Inflammatory macrophage treated with lipopolysaccharide for 1 hour (primary cell): ENCODE measurements at places on chromosomes 12 and 14.

DNA sequence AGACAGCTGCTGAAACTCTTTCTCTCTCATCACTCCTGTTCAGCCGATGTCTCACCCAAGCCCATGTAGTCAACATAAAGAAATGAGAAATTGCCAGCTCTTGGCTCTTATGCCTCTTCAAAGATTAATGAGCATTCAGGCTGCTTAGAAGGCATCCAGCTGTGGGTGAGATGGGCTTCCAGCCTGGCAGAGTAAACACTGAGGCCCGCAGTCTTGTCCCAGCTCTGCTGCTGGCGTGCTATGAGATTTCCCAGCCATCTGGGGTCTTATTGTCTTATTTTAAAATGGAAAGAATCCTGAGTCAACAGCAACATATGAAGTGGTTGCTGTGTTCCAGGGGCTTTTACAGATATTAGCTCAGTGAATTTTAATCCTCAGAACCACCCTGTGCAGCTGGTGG, 12.6 kb downstream of the RXYLT1 start:
- DNase-seq, result no peak

- peak; percentile 86 for DNase-seq
These were observed 2.9 kb upstream of the ZFP36L1 start for GRCh38 chr14:68795597-68796417.

DNA sequence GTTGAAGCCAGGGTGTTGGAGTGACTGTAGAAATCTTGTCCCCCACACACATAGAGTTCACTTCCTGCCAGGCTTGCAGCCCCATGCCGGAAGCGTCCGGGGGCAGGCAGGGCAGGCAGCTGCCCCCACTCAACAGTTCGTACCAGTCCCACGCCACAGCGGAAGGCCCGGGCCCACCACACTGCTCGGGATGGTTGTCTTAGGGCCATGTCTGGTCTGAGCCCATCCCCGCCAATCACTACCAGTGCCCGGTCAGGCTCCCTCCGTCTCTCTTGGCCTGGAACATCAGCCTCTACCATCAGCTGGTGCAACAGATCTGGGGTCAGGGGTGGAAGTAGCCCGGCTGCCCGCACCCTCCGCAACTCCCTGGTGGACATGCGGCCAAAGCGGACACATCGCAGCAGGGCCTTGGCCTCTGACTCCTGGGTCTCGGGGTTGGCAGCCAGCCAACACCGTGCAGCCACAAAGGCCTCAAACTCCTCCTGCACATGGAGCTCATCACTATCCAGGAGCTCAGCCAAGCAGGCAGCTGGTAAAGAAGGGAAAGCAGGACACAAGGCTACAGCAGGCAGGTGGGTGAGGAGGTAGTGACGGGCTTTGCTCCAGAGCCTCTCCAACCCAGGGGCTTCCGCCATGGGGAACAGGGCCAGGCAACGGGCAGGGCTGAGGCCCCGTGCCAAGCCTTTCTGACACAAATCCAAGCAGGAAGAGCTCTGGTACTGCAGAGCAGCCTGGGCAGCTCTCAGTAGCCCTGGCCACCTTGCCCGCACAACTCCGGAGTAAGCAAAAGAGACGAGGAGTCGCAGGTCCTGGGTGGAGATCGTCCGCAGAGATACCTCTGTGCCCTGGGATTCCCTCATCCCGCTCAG, 5.9 kb downstream of the KLHL33 start:
- DNase-seq, result no peak

DNA sequence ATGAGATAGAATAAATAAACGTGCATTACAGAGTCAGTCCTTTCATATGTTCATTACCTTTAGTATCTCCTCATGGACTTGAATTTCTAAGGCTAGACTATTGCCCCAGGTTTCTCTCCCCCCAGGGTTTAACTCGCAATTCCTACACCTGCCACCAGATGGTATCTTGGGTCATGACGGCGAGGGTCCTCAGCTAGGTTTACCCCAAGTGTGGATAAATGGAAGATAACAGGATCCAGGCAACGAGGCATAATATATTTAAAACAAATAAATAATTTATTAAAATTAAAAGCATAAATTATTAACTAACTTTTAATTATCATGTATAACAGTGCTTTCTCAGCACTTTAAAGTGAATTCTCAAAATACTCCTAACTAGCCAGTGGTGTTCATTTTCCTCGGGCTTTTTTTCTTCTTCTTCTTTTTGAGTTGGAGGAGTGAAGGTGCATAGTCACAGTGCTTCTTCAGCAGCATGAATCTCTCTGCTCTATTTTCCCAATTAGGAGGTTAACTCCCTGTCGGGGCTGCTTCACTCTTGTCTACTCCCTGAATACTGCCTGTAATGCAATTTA, 243.5 kb upstream of the CAND1 start:
- no peak for DNase-seq

- DNase-seq, result no peak
These were observed 44.4 kb downstream of the AEBP2 start for GRCh38 chr12:19483727-19484126.

GRCh38 chr12:71840231-71840847, 780 bp downstream of the TBC1D15 start:
- DNase-seq, result peak; percentile 43

DNA sequence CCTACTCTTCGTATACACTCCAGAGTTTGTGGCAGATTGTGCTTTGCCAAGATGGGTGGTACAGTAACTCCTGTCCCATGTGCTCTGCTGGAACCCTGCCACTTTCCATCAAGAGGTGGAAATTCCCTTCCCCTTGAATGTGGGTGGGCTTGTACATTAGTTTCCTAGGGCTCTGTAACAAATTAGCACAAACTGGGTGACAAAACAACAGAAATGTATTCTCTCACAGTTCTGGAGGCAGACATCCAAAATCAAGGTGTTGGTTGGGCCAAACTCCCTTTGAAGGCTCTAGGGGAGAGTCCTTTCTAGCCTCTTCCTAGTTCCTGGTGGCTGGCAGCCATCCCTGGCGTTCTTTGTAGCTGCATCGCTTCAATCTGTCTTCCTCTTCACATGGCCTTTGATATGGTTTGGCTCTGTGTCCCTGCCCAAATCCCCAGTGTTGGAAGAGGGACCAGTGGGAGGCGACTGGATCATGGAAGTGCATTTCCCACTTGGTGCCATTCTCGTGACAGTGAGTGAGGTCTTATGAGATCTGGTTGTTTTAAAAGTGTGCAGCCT, 117.5 kb downstream of the VRK1 start:
- no peak for DNase-seq

- no peak for DNase-seq
These were observed 161.7 kb downstream of the ALX1 start for GRCh38 chr12:85441741-85442140.

DNA sequence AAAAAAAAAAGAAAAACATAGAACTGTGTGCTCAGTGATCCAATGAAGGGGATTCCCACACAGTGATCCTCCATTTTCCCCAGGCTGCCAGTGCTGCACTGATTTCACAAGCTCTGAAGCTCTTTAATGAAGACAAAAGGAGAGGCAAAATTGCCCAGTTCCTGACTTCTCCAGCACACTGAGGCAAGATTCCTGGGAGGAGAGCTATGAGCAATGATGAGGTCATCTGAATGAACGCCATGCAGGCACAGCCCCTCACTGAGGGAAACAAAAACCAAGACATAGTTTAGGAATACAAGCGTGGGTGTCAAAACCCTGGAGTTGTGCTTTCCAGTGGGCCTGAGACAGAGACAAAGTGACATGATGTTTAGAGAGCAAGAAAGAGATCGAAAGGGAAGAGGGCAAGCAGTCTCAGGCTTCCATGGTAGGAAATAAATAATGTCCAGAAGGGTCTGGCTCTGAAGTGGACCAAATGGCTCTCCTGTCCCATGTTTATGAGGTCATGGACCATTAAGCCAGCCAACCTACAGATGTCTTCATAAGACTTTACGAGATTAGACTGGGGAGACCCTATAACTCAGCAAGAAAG, 40.9 kb upstream of the SMUG1 start:
- peak; percentile 71 for DNase-seq

GRCh38 chr12:101680240-101680639, 17.2 kb upstream of the CHPT1 start:
- no peak for DNase-seq

DNA sequence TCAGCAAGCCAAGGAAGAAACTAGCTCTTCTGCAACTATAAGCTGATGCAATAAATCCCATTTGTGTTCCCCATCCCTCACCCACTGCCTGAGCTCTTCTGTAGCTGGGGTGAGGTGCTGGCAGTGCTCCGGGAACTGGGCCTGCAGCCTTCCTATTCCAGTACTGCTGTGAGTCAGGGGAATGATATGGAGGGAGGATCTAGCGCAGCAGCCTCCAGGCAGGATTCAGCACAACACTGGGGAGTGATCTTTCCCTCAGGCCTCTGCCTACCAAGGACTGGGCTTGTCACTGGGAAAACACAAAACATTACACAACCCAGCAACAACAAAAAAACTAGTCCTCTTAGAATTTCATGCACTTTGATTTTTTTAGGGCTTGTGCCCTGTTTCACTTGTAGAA, 58.7 kb downstream of the ST8SIA1 start:
- DNase-seq, result no peak

DNA sequence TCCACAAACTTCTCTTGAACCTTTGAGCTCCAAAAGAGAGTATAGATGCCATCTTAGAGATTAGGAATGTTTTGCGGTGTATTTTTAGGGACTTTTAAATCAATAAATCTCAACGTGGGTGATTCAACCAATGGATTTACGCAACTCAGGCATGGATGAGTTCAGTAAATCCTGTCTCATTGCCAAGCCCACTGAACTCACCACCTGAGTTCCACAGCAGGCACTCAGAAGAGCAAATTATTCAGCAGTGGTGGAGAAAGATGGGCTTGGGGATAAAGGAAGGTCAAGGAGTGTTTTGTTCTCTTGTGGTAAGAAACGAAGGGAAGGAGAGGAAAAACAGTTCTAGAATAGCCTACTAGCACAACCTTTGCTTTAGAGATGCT, 68.7 kb upstream of the HMGA2 start:
- DNase-seq, result no peak

- DNase-seq, result peak; percentile 41
These were observed 9.8 kb downstream of the CCER1 start for GRCh38 chr12:90945070-90945649.

- DNase-seq, result no peak
These were observed 219.1 kb upstream of the NPAS3 start for GRCh38 chr14:32719601-32720000.

GRCh38 chr14:54306806-54307205, 90.0 kb upstream of the CDKN3 start:
- no peak for DNase-seq

- no peak for DNase-seq
These were observed 62.2 kb downstream of the RFX4 start for GRCh38 chr12:106645074-106645421.

DNA sequence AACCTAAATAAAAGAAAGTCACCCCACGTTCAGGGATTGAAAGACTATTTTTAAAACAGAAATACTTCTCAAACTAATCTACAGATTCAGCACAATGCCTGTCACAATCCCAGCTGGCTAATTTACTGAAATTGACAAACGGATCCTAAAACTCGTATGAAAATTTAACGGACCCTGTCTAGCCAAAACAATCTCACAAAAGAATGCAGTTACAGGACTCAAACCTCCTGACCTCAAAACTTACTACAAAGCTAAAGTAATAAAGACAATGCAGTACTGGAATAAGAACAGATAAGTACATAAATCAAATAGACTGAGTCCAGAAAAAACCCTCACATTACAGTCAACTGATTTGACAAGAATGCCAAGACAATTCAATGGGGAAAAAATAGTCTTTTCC, 48.8 kb downstream of the IPO8 start:
- DNase-seq, result no peak

GRCh38 chr12:5718680-5719079, 226.4 kb downstream of the ANO2 start:
- no peak for DNase-seq

- no peak for DNase-seq
These were observed 103.6 kb upstream of the RTL1 start for GRCh38 chr14:101007004-101007614.

GRCh38 chr12:86145156-86145555, 111.0 kb downstream of the MGAT4C start:
- DNase-seq, result no peak

DNA sequence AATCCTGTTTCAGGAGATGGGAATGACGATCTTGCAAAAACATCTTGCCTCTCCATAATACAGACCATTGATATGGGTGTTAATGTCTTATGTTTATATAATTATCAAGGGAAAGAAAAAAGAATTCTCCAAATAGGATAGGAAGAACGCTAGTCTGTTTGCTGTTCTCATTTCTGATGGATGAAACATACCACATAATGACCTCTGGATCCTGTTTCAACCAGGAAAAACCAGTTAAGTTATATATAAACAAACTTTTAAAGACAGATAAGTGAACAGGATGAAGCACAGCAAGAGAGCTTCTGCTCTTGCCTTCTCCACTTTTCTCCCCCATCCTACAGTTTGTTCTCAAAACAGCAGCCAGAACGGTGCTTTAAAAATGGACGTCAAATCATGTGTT, 27.8 kb downstream of the COQ6 start:
- no peak for DNase-seq

DNA sequence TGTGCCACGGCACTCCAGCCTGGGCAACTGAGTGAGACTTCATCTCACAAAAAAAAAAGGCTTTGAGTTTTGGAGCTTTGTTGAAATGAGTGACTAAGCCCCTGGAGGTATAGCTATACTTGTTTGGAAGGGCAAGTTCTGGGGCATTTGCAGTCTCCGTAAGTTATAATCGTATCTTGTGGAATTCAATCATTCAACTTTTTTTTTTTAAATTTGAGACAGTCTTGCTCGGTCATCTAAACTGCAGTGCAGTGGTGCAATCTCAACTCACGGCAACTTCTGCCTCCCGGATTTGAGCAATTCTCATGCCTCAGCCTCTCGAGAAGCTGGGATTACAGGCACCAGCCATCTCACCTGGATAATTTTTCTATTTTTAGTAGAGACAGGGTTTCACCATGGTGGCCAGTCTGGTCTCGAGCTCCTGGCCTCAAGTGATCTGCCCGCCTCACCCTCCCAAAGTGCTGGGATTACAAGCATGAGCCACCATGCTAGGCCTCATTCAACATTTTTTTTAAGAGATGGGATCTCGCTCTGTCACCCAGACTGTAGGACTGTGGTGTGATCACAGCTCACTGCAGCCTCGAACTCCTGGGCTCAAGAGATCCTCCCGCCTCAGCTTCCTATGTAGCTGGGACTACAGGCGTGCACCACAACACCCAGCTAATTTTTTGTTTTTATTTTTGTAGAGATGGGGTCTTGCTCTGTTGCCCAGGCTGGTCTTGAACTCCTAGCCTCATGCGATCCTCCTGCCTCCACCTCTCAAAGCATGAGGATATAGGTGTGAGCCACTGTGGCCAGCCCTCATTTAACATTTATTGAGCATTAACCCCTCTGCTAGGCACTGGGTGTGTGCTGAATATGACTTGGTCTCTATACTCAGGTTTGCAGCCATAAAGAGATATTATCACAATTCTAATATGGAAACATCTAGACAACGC, 133.7 kb upstream of the MAP1LC3B2 start:
- no peak for DNase-seq

- no peak for DNase-seq
These were observed 16.0 kb downstream of the LRRK2 start for GRCh38 chr12:40240779-40241178.

DNA sequence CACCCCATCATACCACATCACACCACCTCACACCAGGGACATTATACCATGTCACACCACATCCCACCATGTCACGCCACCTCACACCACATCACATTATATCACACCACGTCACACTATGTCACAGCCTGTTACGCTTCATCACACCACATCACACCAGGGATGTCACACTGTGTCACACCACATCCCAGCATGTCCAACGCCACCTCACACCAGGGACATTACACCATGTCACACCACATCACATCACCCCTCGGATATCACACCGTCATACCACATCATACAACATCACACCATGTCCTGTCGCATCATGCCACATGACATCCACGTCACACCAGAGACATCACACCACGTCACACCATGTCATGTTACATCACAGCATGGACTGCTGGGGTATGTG, 235.5 kb downstream of the TMEM121 start:
- DNase-seq, result no peak

- DNase-seq, result no peak
These were observed 234.3 kb downstream of the VRK1 start for GRCh38 chr14:97031530-97031929.
